ENCODE measurements at places on chromosomes 1 and 21.

DNA sequence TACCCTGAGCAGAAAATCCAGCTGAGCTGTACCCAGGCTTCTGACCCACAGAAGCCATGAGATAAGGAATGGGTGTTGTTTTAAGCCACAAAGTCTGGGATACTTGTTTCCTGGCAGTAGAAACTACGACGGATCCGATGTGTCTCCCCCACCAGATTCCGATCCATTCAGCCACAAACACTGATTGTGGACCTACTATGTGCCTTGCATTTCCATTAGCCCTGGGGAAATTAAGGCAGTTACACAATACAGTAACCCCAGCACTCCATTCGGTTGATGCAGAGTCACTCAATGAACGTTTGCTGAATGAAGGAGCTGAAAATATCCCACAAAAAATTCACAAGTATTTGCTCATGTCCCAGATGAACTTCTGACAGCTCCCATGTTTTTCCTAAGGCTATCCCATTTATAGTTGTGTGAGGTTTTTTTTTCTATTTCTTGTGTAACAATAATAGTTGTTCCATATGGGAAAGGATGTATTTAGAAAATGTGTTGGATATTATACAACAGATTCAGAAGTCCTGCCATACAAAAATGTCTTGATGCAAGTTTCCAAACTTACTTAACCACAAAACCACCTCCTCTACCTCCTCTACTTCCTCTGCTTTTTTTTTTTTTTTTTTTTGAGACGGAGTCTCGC lies 29.6 kb upstream of the KAZN start:
- no peak for DNase-seq

DNA sequence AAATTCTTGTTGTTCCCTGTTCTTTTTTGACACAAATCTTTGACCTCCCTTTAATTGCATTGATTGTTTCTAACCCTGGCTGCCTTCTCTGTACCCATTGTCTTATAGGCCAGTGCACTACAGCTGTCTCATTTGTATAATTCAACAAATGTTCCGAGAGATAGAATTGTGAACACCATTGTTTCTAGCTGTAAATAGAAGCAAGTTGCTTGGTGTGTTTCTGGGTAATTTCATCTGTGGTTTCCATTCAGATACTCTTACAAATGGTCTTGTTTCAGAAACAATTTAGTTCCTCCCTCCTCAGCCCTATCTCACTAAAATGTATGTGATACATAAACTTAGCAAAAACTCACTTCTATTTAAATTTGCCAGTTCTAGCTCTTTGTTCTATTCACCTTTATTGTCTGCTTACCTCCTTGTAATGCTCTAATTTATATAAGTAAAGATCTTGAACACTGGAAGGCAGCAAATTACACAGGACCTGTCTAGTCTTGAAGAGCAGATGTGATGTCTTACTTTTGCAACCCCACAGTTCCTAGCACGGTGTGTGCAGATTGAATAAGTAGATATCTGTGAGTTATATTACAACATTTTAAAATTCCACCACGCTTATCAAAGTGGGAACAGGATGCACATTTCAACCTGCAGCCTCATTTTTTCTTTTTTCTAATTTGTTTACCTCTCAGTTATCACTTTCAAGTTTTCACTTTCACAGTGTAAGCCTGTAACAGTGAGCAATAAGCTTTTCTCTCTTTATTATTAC lies 515.6 kb upstream of the ZP4 start:
- no peak for DNase-seq

- no peak for DNase-seq
Measured at GRCh38 chr1:157734321-157734720, 33.8 kb upstream of the FCRL3 start.

GRCh38 chr1:166544561-166544960 lies 294.7 kb upstream of the POGK start:
- no peak for DNase-seq

- DNase-seq, result no peak
Measured at GRCh38 chr1:14543191-14543840, 55.2 kb upstream of the KAZN start.

DNA sequence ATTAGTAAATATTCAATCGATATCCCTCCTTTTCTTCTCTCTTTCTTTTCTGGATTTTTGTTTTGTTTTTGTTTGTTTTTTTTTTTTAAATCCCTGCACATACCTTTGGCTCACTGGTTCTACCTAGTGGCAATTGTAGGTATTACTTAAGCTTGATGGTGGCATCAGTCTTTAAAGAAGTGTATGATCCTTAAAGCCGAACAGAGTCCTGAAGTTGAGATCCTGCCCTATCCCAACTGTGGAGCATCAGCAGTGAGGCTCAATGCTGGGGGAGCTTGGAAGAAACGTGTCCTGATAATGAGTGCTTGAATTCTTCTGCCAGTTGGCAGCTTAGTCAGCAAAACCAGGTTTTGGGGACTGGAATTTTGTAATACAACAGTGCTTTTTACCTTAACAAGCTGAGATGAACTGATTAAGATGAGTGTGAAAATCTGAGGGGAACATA lies 60.8 kb downstream of the FASLG start:
- no peak for DNase-seq

DNA sequence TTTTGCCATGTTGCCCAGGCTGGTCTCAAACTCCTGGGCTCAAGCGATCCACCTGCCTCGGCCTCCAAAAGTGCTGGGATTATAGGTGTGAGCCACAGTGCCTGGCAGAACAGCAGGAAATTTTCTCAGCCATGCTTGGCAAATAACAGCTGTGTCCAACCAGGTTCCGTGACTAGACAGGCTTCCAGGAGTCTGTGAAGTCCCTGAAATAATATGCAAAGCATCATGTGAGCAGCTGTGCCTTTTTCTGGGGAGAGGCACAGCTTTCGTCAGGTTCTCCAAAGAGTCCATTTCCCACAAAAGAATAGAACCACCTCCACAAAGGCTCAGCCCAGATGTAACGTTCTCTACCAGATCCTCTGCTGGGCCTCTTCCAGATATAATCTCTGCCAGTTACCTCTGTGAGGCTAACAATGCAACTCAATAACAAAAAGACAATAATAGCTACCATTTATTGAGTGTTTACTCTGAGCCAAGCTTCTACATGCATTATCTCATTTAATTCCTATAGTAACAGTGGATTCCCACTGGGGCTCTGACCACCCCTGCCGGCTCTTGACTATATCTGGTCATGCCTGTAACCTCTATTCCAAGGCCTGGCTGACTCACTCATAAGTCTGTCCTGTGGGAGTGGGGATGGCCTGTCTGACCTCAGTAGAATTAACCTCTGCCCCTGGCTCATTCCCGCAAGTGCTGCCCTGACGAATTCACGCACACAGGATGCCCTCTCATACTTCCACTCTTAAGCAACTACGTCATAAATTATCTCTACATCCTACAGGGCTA lies 4.0 kb upstream of the NKAIN1 start:
- DNase-seq, result peak; percentile 17

DNA sequence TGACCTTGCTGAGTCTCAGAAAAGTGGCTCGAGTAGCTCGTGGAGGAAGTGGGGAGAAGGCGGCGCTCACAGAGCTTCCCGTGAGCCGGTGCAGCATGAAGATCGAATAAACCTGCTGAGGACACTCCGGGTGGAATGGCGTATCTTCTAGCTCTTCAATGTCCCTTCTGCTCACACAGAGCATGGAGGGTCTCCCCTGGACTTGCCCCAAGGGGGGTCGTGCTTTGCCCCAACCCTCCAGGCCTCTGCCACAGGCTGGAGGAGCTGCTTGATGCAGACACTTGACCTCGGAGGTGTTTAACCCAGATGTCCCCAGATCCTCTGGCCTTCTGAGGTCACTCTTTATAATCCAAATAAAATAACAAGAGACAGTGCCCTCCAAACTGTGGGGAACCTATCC lies 2.2 kb upstream of the KRTAP10-12 start:
- no peak for DNase-seq

DNA sequence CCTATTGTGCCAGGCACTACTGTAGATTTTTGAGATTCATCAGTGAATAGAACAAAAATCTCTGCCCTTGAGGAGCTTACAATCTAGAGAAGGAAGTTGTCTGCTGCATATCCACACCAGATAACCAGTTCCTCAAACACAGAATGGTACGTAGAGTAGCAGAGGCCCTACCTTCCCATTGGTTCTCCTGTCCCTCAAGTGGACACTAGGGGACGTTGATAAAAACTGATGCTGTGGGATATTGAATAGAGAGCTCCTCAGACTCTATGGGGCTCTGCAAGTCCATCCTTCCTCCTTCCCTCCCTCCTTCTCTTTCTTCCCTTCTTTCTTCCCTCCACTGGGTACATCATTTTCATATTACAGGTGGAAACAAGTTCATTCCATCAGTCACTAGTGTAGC lies 371.3 kb downstream of the PBX1 start:
- no peak for DNase-seq

- no peak for DNase-seq
Measured at GRCh38 chr1:168373869-168374268, 93.2 kb downstream of the TBX19 start.

- no peak for DNase-seq
Measured at GRCh38 chr1:206962272-206962671, 8.0 kb downstream of the FCAMR start.

GRCh38 chr1:24594328-24594598 lies 38.4 kb downstream of the NCMAP start:
- DNase-seq, result no peak

DNA sequence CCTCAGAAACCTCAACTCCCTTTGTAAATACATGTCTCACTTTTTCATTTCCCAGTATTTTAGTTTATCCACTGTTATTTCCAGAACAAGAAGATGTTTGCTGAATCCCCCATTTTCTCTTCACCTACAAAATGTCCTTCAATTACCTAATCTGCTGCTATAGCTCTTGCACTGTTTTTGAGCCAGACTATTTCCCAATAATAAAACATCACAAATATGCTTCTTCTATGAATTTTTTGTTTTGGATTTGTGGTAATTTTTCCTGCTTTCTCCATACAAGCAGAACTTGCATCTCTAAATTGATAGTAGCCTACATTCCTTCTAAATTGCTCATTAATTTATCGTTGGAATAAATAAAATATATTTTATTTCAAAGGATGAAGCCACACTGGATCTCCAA lies 199.6 kb upstream of the C1orf87 start:
- DNase-seq, result no peak

DNA sequence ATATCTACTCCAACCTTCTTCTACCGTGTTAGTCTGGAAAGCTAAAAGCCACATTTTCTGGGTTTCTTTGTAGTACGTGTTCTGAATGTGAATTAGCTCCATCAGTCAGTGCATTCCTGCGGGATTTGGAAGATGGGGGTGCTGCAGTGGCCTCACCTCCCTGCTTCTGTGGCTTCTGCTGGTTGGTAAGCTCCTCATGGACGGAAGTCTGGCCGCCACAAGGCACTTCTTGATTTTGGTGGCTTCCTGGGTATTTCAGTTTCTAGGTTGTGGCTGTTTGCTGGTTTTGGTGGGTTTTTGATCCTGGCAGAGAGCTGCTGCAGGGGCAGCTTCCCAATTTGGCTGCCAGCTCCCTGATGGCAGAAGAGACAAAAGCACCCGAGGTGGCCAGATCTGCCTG lies 20.9 kb upstream of the TACSTD2 start:
- DNase-seq, result no peak

DNA sequence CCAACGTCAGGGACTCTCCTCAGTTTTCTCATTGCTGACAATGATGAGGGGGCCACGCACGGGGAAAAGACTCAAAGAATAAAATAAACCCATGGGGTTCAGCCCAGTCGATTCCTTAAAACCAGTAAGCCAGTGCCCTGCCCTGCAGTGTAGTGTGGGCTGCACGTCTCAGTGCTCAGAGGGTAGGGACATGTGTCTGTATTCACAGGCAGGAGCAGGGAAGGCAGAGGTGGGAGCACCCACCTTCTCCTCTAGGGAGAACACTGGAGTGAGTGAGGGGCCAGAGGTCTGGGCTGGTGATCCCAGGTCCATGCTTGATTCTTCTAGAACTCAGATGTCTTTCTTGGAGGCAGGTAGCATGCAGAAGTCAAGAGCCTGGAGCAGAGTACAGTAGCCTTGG lies 303.6 kb downstream of the MATN1 start:
- no peak for DNase-seq

DNA sequence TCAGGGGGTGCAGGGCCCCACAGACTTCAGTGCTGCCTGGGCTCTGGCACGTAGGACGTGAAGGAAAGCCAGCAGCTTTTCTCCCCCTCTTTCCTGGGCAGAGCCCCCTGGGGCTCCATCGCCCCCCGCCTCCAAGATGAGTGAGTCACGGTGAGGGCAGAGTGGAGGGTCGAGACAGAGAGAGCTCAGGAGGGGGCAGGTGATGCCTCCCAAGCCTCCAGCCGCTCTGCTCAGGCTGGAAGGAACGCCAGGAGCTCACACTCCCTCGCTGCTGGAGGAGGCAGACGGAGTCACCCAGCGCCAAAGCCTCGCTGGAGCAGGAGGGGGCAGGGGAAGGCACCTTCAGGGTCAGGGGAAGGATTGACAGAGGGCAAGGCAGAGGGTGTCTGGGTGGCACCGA lies 119.5 kb downstream of the CASZ1 start:
- DNase-seq, result no peak

- no peak for DNase-seq
Measured at GRCh38 chr21:44918581-44919033, 2.1 kb downstream of the ITGB2 start.
